OCI-M1 (cell line): ENCODE measurements at places on chromosomes 4 and X.
A peak's percentile ranks its signal among the peaks of the same experiment; 100 is the strongest.

DNA sequence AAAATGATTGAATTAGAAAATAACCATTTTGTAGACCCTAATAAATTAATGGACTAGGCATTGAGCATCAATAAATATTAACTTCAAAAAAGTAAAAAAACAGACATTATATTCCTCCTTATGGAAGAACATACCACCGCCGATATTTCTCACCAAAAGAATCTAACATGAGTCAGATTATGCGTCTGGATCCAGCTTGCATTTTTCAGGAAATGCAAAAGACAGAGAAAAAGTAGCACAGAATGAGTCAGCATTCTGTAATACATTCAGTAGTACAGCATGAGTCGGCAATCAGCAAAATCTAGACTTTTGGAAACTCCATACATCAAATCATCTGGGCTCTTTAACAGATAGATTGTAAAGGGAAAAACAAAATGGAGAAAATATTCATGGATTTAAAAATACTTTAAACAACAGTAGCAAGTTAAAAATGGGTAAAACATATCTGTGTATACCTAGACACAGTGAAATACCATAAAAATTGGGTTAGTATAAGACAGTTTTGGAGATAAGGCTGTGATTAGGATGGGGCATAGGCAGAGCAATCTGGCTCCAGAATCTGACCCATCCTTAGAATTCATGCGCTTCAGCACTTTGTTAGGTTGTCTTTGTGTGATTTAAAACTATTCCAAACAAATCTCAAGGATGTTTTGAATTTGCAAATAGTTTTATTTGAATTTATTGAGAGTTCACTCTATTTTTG, 633.0 kb upstream of the FAM241A start:
- DNase-seq: peak; percentile 77

GRCh38 chrX:152892999-152893891, 4.6 kb upstream of the ZNF185 start:
- DNase-seq: no peak

DNA sequence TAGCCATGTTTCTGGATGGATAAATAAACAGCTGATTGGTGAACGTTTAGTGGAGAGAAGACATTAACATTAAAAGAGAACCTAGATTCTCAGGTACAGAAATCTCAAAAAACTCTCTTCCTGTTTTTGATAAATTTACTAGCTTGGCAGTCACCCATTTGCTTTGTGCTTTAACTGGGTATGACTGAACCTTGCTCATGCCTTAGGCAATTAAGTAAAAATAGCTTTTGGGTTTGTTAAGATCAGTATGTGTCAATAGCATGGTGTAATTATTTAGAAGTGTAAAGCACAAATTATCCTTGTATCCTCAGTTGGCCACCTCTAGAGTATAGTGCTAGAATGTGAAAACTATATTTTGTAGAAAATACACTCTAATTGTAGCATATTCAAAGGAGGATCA, 200.0 kb downstream of the CFAP299 start:
- no peak for DNase-seq

DNA sequence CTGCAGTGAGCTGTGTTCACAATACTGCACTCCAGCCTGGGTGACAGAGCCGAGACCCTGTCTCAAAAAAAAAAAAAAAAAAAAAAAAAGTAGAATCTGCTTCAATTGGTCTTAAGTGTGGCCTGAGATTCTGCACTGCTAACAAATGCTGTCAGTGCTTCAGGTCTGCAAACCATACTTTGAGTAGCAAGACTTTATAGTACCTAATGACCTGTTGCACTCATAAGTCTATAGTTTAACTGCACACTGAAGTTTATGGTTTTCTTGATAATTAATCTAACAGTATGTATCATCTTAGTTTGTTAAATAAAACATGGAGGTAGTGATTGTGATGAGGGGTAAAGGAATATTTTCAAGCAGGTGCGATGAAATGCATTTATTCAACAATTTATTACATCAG, 135.6 kb downstream of the STAG2 start:
- DNase-seq: no peak

DNA sequence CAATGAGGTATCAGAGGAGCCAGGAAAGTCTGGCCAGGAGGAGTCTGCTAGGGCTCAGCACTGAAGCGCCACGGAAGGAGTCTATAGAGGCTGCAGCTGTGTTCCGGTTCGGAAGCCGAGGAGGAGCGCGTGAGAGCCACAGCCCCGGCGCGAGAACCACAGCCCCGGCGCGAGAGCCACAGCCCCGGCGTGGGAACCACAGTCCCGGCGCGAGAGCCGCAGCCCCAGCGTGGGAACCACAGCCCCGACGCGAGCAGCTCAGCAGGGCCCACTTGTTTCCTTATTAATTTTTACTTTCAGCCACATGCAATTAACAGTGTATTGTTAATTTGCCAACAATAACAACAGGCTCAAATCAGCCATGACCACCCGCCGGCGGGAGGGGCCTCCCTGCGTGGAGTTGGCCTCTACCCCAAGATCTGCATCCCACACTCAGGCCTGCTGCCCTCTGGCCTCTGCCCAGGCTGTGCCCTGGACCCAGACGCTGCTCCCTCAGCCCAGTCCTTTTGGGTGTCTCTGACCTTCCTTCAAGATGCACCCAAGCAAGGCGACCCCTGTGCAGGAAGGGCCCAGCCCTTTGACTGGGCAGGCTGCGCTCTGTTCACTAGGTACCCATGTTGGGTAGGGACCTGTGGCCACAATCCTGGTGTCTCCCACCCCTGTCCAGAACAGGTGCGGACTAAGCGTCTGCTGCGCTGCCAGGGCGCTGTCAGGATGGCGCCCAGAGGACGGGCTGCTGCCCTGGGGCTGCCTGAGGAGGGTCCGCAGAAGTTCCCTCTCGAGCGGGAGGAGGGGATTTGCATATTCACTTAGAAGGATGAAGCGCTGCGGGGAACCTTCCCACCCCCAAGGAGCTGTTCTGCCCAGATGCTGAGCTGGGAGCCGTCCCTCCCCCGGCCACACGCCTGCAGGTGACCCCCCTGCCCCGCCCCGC, 113.8 kb downstream of the ADRA2C start:
- DNase-seq: no peak

DNA sequence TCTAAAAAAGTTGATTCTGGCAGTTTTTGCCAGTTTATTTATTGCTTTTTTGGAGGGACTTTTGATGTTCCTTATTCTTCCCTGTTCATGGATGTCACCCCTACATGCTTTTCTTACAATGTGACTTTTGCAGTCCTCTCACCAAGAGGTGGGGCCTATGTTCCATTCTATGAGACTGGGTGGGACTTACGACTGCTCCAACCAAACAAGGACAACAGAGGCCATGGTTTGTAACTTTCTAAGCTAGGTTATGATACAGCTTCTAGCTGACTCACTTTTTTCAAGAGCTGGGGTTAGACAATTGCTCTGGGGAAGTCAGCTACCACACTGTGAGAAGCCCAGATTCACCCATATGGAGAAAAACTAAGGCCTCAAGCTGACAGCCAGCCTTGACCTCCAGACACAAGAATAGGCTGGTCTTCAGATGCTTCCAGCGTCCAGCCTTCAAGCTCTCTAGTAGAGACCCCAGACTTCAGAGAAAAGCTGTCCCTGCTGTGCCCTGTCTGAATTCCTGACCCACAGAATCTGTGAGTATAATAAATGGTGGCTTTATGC, 39.5 kb downstream of the ENOPH1 start:
- DNase-seq: no peak
